ENCODE measurements at places on chromosomes 1 and 21.

- DNase-seq: peak; percentile 37
Measured at GRCh38 chr1:16068356-16069270, 4.8 kb downstream of the FAM131C start.

DNA sequence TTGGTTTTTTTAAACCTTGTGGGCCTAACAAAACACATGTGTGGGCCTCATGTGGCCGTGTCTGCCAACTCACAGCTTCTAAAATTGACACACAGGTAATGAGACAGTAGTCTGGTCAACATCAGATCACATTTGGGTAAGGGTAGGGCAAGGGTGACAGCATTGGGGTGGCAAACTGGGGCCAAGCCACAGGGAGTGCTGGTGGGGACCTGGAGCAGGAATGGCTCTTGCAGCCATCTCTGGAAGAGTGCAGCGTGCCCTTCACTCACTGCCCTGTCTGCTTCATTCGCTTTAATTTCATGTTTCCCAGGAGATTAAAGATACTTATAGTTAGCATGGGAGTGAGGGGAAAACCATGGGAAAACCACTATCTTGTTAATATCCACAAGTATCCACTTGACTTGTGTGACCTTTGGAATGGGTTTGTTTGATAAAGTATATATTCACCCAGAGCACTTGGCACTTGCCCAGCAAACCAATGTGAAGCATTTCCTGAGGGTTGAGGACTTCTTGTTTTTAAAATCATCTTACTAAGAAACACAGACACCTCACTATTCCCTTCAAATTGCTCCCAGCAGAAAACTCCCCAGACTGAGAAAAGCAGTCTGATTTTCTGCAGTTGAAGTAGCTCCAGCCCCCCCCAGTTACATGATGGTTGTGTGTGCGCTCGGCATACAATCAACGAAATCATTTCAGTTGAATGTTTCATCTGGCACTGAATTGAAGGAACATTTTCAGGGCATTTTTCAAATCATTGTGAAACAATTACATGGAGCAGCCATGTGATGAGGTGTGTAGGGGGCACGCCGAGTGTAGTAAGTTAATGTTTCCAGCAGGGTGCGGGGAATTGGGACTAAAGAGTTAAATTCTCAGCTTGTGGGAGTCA, 175.7 kb downstream of the VPS13D start:
- peak; percentile 49 for DNase-seq

GRCh38 chr1:173095632-173096031, 44.9 kb upstream of the TNFSF18 start:
- no peak for DNase-seq

GRCh38 chr1:8752921-8753713, 64.3 kb downstream of the RERE start:
- DNase-seq: no peak

GRCh38 chr21:36909423-36909822, 57.0 kb downstream of the HLCS start:
- DNase-seq: no peak

DNA sequence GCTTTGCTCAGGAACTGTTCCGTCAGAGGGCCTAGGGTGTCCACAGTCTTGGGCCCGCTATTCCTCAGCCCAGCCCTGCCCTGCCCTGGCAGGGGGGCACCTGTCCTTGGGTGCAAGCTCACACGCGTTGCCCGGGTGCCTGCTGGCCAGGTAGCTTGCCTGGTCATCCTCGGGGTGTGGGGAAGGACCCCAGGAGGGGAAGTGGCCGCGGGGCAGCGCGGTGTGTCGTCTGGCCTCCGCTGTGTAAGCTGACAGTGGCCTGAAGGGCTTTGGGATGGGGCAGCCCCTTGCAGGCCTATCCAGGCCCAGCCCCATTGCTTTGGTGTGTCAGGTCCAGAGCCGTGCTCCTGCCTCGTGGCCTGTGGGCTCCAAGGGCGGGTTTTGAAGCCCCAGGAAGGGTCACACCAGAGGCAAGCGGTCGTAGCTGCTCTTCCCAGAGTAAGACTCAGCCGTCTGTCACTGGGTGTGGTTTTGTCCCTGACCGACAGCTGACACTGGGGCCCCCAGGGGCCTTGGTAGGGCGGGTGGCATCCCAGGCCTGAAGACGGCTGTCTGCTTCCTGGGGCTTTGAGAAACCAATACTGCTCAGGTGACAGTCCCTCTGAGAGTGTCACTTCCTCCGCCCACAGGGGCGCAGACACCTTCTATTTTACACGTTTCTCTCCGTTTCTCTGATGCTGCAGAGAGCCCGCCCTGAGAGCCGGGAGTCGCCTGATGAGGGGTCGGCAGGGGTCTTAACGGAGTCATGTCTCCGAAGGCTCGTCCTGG, 72.1 kb downstream of the SKI start:
- no peak for DNase-seq

DNA sequence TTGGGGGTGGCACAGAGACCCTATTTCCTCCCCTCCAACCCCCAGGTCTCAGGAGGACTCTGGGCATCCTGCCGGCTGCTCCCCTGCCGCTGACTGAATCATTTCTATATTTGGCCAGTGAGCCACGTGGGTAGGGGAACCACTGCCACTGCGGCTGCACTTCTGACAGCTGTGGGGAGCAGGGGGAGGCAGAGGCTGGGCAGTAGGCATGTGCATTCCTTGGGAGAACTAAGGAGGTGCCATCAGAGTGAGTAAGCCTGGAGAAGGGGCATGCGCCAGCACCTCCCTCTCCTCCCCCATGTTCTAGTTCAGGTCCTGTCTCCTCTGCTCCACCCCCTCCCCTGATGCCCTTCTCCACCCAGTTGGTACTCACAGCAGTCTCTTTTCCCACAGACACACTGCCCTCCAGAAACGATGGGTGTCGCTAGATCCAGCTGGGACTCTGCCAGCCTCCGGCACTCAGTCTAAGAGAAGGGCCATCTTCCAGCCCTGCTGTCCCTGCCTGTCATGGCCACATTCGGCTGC, 12.0 kb downstream of the PPFIA4 start:
- peak; percentile 69 for DNase-seq

DNA sequence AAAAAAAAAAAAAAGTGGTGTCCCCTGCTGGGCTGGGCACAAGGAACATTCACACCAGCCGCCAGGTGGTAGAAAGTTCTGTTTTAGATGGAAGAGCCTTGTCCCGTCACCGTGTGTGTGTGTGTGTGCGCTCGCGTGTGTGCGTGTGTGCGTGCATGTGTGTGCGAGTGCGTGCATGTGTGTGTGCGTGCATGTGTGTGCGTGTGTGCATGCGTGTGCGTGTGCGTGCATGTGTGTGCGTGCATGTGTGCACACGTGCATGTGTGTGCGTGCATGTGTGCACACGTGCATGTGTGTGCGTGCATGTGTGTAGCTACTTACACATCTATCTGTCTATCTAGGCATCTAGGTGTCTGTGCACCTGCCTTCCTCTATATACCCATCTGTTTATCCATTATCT, 491.7 kb downstream of the NPHP4 start:
- DNase-seq: no peak

Data from Caki2 (cell line).